ENCODE measurements at places on chromosomes 7 and 10. TPM values are rescaled to one million over a fixed set of nuclear protein-coding genes. Genes with fewer than 3 reads are reported as not detected.

IL15RA gene
- total RNA-seq, result 9.6 TPM

KCNIP2 gene
- 18.9 TPM for total RNA-seq

PKD2L1 gene
- not detected for total RNA-seq

VWA2 gene
- total RNA-seq, result 0.62 TPM

SOSTDC1 gene
- total RNA-seq, result 1.4 TPM

SNX10 gene
- total RNA-seq, result 7.0 TPM

IFIT1B gene
- total RNA-seq, result 6.3 TPM

PDE6C gene
- not detected for total RNA-seq

CCL24 gene
- 0.67 TPM for total RNA-seq

ANKRD1 gene
- 0.36 TPM for total RNA-seq

NPY4R gene
- not detected for total RNA-seq

FRA10AC1 gene
- total RNA-seq, result 40.9 TPM

GARS1 gene
- total RNA-seq, result 51.4 TPM

CALY gene
- total RNA-seq, result 0.98 TPM

SLC26A4 gene
- 3.2 TPM for total RNA-seq

CPED1 gene
- total RNA-seq, result 41.9 TPM

TET1 gene
- 10.4 TPM for total RNA-seq

SLC16A12 gene
- total RNA-seq, result 10.3 TPM

CYP17A1 gene
- total RNA-seq, result 0.18 TPM

INMT gene
- 131 TPM for total RNA-seq

CAV2 gene
- total RNA-seq, result 139 TPM

LBX1 gene
- total RNA-seq, result not detected

ZNF804B gene
- not detected for total RNA-seq

ITIH2 gene
- not detected for total RNA-seq

HMX2 gene
- total RNA-seq, result not detected

UPK3BL1 gene
- 23.0 TPM for total RNA-seq

GAD2 gene
- total RNA-seq, result not detected

ELAPOR2 gene
- total RNA-seq, result 18.3 TPM

ABCB1 gene
- 21.0 TPM for total RNA-seq

OR6B1 gene
- total RNA-seq, result not detected

MTURN gene
- 189 TPM for total RNA-seq

MYOZ1 gene
- 1.1 TPM for total RNA-seq

GOLGA7B gene
- total RNA-seq, result 4.6 TPM

FANK1 gene
- total RNA-seq, result 2.1 TPM
